ENCODE measurements at places on chromosomes 7 and 10.

DNA sequence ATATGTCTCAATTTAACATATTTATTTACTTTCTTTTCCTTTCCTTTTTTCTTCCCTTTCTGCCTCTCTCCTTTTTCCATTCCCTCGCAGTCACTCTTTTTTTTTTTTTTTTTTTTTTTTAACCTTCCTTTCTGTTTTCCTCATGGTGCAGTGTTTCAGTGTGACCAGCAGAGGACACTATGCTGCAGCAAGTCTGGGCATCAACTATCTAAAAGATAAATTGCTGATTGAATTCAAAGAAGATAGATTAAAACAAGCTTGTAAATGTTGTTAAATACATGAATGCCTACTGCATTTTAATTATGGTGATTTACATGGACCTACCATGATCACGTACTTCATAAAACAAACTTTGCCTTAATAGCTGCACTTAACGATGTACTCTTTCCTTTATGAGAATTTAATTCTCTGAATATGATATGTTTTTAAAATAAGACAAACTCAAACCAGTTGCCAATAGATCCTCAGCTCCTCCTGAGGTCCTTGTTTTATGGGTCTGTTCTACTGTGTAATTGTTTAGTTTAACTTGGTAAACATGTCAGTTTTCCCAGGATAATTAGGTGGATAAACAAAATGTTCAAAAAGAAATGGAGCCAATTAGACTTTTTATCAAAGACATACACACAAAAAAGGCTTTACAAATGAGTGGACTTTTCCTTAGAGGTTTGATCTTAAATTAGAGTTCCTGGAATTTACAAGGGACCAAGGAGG, 101.0 kb upstream of the AGR3 start:
- peak; percentile 52 for DNase-seq

GRCh38 chr10:111107023-111107422, 30.2 kb downstream of the ADRA2A start:
- no peak for DNase-seq

DNA sequence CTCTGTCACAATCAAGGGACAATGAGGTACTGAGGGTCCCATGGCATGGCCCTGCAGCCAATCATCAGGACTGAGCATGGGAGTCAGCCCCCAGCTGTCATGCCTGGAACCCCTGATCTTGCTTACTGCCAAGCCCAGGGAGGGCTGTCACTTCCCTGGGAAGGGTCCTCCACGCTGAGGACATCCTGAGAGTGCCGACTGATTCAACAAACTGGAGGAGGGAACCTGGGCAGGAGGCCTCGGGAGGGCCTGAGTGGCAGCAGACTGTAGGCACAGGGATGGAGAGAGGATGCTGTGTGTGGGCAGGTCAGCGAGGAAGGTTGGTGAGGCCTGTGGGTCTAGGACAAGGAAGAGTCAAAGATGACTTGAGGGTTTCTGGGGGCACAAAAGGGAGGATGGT, 154.3 kb downstream of the ZNF248 start:
- DNase-seq: no peak

GRCh38 chr10:24080207-24080606, 128.7 kb upstream of the KIAA1217 start:
- DNase-seq: no peak

DNA sequence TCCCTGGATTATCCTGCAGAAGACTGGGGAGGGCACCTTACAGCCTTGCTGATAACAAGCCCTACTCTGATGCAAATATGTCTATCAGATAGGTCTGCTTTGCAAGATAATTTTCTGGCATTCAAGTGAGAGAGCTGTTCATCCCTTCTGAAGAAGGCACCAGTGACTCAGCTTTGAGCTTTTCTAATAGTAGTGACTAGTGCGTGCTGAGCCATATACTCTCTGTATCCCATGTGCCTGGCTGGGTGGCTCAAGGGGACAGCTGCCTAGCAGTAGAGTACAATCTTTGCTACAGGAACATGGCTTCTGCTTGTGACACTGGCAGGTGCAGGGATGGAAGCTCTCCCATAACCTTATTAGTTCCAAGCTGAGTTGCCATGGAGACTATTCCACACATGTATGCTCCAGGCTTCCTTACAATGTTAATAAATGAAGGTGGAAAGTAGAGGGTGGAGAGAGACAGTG, 35.0 kb upstream of the ABCB4 start:
- DNase-seq: no peak

GRCh38 chr10:90096196-90096595, 394.8 kb downstream of the KIF20B start:
- DNase-seq: no peak

DNA sequence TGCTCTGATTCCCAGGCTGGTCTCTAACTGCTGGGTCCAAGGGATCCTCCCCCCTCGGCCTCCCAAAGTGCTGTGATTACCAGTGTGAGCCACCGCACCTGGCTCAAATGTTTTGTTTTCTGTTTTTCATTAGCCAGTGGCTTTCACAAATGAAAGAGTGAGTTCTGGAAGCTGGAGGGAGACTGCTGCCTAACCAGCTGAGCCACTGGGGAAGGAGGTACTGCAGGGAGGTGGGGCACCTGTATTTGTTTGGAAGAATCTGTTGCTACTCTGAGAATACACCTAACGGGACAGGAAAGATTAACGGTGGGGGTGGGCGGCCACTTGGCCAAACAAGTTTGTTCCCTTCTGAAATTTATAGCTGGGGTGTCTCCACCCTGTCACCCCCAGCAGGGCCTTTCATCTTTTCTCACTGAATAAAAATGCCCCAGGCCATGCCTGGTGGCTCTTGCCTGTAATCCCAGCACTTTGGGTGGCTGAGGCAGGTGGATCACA, 4.7 kb downstream of the STOX1 start:
- peak; percentile 12 for DNase-seq

DNA sequence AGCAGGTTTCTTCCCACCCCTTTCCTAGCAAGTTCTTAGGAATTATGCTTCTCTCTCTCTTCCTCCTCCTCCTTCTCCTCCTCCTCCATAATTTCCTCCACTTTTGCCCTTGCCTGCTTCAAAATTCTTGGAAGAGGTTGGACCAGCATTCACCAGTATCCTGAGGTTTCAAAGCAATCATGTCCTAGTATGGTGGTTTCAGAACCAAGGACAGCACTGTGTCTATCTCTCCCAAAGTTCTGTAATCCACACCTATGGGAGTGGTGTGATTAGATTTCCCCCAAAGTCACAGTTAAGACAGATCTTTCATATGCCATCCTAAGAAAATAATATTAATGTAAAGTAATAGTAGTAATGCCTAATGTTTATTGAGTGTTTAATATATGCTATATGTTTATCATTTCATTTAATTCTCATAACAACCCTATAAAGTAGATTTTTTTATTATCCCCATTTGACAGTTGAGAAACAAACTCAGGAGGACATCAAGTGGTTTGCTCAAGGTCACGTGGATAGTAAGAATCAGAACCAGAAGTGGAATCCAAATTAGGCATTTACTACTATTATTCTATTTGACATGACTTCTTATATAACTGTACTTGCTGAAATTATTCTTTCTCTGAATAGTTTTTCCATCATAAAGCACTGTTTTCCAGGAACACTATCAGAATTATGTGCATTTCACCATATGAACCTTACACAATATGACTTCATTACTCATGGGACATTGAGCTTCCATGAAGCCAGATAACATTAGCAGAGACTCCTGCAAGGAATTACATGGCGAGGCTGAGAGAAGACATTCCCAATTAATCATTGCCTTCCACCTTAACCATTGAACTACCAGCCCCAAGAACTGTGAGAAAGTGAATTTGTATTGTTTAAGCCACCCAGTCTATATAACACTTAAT, 91.4 kb downstream of the IPMK start:
- DNase-seq: no peak

DNA sequence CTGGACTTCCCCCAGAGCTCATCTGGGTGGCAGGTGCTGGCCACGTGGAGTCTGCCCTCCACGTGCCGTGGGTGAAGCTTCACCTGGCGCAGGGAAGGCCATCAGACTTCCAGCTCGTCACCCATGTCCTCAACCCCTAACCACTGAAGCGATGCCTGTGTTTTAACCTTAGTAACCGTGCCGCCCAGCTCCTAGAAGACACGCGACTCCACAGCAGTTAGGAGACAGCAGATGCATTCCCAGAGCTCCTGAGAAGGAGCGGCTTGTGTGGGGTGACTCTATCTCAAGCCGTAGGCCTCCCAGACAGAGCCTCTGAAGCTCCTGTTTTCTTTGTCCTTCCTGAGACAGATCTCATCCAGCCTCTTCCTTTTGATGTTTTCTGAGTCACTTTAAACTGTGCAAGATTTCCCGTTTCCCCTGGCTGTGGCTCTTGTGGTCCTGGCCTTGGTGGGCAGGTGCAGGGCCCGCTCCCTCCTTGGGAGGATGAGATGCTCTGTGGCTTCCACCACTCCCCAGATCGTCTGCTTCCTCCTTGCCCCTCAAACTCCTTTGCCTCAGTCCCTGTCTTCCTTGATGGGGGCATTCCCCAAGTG, 41.4 kb upstream of the AP5Z1 start:
- no peak for DNase-seq

GRCh38 chr10:96512524-96513304, 1.0 kb downstream of the TLL2 start:
- peak; percentile 10 for DNase-seq

- no peak for DNase-seq
Measured at GRCh38 chr7:20107582-20107981, 109.6 kb downstream of the MACC1 start.

GRCh38 chr7:111554086-111554485, 8.2 kb downstream of the IMMP2L start:
- DNase-seq: no peak

DNA sequence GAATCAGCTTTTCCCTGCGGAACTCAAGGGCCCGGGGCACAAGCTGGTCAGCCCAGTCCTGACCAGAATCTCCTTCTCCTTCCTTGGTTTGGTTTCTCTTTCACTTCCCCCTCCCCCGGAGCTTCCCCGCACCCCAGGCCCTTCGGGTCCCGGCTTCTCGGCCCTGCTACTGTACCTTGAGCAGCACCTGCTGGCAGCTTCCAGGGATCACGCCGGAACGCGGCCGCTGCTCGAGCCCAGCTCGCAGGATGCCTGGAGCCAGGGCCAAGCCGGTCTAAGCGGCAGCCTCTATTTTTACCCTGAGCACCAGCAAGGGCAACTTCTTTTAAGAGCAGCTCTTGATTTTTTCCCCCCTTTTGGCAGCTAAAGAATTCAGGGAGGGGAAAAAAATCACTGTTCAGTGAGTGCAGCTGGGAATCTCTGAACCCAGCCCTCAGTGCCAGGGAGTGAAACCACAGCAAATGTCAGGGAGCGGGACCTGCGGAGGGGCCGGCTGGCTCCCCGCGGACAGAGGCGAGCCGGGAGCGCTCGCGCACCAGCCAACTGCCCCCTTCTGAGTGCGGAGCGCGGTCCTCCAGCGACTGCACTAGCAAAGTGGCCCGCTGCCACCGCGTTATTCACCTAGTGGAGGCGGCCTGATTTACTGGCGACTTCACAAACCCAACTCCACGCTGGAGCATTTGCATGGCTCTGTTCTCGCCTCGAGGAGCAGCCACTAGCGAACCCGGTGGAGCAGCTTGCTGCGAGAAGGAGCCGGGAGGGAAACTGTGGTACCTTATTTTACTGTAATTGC, 2.4 kb upstream of the INHBA start:
- peak; percentile 98 for DNase-seq

DNA sequence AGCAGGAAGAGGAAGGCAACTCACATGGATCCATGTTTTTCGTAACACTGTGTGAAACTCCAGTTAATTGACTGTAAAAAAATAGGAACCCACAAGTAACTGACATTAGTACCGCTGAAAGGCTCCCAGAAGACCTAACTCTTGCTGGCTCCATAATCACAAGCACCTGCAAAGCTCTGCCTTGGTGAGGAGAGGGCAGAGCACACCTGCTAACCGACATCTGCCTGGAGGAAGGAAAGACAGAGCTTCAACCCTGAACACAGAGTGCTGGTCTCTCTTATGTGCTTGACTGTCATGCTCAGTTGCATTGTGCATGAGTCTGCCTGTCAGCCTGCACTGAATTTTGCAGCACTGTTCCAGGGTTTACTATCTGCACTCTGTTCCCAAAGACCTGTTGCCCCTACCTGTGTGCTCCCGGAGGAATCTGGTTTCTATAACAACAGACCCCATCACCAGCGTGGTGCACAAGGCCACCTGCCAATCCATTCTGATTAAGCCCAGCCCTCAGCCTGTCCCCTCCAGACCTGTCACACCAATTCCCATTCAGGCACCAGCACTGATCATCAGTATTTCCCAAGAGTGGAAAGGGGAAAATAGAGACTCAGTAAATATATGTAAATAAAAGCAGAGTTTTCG, 63.1 kb upstream of the ANKRD1 start:
- DNase-seq: no peak

DNA sequence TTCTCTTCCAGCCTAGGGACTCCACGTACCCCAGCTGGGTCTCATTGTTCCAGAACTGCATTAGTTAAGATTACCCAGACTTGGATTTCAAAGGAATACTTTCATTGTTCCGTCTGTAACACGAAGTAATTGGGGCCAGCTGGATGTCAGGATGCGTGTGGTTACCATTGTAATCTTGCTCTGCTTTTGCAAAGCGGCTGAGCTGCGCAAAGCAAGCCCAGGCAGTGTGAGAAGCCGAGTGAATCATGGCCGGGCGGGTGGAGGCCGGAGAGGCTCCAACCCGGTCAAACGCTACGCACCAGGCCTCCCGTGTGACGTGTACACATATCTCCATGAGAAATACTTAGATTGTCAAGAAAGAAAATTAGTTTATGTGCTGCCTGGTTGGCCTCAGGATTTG, 21.0 kb downstream of the LRRC17 start:
- DNase-seq: no peak

GRCh38 chr10:101303087-101303703, 50.8 kb upstream of the BTRC start:
- no peak for DNase-seq

DNA sequence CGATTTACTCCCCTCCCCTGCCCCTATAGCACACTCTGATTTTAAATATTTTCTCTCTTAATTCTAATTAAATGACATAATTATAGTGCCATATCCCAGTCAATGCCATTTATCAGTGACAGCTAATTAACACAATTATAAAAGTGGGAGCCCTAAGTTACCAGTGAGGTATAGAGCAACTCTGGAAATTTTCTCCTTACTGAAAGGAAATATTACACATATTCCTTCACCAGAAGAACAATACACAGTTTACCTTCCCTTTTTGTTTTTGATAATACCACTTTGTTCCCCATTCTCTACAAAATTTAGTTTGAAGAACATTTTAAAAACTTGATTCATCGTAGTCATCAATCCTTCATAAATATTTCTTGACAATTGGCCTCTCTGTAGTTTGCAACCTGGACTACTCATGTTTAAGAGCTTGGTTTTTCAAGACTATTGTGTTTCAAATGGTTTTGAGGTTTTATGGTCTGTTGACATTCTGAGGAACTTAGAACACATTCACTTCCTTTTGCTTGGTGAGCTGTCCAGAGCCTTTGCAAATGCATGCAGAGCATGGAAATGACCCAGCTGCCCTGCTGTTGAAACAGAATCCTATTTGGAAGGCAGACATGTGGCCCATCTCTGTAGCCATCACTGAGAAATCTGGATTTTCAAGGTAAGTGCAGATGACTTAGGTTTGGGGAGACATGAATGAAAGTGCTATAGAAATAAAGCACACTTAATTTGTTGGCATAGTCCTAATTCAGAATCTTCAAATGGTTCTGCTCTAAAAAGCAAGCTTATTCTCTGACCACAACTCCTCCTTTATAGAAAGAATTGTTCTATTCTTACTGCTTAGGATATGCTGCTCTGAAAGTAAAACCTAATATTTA, at the start of gene GPR141:
GPR141 (plus strand) TSS at position 521 of the 875 bp plus-strand sequence. CDS start 56,628 bp downstream, outside the sequence.
- DNase-seq: no peak
